Mucosa of descending colon (tissue), 3 donors: ENCODE measurements at places on chromosomes 12 and 14. TPM values are rescaled to one million over a fixed set of nuclear protein-coding genes. Genes with fewer than 3 reads are reported as not detected.

Gene INHBC
- not detected for total RNA-seq

Gene TRIM9
- 8.7 TPM for total RNA-seq

Gene TAMALIN
- 13.8 TPM for total RNA-seq

Gene HOXC6
- total RNA-seq: 0.32 TPM

Gene SIX6
- not detected for total RNA-seq

Gene SERPINA9
- not detected for total RNA-seq

Gene AHNAK2
- total RNA-seq: 20.3 TPM
